ENCODE measurements at places on chromosomes 16 and 17.

GRCh38 chr16:8866118-8866883 lies 2.5 kb downstream of the CARHSP1 start:
- no peak for DNase-seq

GRCh38 chr16:563072-563644 lies 3.0 kb downstream of the PRR35 start:
- DNase-seq: no peak

DNA sequence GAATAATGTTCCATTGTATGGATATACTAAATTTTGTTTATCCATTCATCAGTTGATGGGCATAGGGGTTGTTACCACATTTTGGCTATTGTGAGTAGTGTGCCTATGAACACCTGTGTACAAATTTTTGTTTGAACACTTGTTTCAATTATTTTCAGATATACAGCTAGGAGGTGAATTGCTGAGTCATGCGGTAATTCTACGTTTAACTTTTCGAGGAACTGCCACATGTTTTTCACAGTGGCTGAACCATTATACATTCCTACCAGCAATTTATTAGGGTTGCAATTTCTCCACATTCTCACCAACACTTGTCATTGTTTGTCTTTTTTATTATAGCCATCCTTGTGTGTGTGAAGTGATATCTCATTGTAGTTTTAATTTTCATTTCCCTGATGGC lies 75.6 kb downstream of the AKAP1 start:
- no peak for DNase-seq

GRCh38 chr17:62680541-62681052 lies 53.1 kb downstream of the MRC2 start:
- DNase-seq: no peak

GRCh38 chr16:82497139-82497538 lies 129.6 kb upstream of the CDH13 start:
- no peak for DNase-seq

DNA sequence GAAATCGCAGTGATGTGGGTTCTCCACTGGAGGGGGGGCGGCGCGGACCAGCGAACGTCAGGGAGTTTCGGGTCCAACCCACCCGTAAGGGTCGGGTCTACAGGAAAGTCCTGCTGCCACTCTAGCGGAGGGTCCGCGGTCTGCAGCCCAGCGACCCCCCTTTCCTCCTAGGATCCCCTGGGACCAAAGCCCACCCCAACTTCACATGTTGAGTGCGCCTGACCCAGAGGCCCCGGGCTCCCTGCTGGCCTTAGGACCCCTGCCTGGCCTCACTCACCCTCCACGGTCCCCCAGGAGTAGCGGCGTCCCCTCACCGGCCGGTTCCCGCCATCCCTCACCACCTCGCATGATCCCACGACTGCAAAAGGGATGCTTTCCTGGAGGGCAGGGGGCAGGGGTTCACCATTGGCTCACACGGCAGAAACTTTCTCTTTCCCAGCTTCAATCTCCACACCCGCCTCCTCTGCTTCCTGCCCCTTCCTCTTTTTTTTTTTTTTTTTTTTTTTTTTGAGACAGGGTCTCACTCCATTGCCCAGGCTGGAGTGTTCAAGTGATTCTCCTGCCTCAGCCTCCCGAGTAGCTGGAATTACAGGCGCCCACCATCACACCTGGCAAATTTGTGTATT lies 3.1 kb downstream of the SEPTIN1 start:
- no peak for DNase-seq

GRCh38 chr16:1051446-1051845 lies 21.1 kb upstream of the SSTR5 start:
- DNase-seq: no peak

- DNase-seq: no peak
Measured at GRCh38 chr17:27354051-27354490, 60.2 kb downstream of the WSB1 start.

DNA sequence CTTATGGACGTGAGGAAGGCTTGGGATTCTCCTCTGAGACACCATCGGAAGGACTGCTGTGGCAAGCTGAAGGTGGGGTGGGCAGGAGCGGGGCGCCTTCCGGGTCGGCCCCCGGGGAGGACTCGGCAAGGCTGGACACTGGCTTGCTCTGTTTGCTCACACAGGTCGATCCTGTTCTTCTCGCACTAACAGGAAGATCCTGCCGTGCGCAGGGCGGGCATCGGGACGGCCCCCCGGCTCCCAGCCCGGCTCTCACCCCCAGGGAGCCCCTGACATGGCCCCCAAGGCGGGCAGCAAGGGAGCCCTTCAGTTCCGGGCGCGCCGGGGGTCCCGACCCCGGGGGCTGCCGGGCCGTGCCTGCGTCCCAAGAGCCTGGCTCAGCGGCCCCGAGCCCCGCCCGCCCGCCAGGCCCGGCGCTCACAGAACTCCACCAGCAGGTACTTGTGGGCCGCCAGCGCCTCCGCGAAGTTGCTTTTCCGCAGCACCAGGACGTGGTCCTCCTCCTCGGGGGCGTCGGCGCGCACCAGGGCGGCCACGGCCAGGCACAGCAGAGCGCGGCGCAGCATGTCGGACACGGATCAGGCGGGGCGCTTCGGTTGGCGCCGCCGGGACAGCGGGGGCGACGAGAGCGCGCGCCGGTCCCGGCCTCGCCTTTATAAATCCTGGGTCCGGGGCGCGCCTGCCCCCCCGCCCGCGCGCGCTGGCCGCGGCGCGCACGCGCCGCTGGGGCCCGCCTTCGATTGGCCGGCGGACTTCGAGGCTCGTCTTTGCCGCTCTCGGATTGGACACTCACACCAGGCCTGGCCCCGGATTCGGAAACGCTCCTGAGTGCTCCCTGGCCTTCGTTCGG lies at the start of gene P4HB:
Gene P4HB (minus strand): TSS at position 630 of the 850 bp plus-strand sequence. CDS start 64 bp downstream, at position 566.
- DNase-seq: no peak

DNA sequence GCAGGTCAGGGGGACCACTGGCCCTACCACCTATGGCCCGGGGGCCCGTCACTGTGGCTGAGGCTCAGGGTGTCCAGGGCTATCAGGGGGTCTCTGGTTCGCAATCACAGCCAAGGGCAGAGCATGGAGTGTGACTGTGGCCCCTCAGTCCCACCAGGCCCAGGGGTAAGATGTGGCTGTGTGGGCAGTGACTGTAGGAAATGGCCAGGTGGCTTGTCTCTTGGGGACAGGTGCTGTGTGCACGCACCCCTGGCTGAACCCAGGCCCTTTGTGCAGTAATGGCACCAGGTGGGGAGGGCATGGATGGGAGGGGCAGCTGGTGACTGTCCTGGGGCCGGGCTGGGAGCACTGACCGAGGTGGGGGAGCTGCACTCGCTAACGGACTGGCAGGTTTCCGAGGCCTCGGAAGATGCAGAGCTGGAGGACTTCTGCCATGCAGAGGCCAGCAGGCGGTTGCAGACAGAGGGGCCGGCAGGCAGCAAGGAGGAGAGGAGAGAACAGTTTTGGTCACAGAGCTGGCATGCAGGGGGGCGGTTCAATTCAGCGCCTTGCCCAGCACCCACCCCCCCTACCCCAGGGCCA lies 18.8 kb downstream of the IL34 start:
- DNase-seq: no peak

Measured in SIG-M5 (cell line).